ENCODE measurements at places on chromosomes 7 and 10. TPM values are rescaled to one million over a fixed set of nuclear protein-coding genes. Genes with fewer than 3 reads are reported as not detected.

The TM9SF3 gene
- polyA plus RNA-seq = 90.0 TPM

GRCh38 chr7:82264783-82265305 is 178.7 kb downstream of the CACNA2D1 start:
- no peaks in the 10 kb centered on the region for H3K36me3 ChIP-seq
- no peaks in the 10 kb centered on the region for H3K27me3 ChIP-seq
- no peak for DNase-seq
- H3K27ac ChIP-seq = no peak overlapping the region
- no peaks in the 10 kb centered on the region for H3K4me1 ChIP-seq
- no peak overlapping the region for H3K4me3 ChIP-seq

GRCh38 chr7:148699024-148699781 is 500 bp downstream of the CUL1 start:
- no peaks in the 10 kb centered on the region for H3K36me3 ChIP-seq
- peaks cover 44% of the 10 kb centered on the region for H3K4me1 ChIP-seq
- H3K4me3 ChIP-seq = peak overlapping the region; percentile 92
- H3K27ac ChIP-seq = peak overlapping the region; percentile 80

The BAMBI gene
- polyA plus RNA-seq = 2.9 TPM

DNA sequence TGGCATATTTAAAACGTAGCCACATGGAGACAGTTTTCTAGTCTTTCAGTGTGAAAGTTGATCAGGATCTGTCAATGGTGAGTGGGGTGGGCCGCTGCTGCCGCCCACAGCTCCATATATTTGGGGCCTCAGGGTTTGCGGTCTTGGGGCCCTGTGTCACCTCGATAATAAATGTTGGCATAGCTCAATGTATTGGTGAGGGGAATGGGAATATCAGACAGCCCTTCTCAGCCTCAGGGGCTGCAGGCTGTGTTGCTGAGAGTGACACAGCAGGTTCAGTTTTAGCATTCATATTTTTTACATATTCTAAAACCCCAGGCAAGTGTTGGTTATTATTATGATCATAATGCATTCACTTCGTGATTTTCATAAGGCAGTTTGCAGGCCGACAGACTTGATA is 5.3 kb downstream of the CDH23 start:
- peaks cover 30% of the 10 kb centered on the region for H3K27me3 ChIP-seq
- no peak overlapping the region for H3K4me3 ChIP-seq
- DNase-seq = no peak
- H3K36me3 ChIP-seq = no peaks in the 10 kb centered on the region
- no peaks in the 10 kb centered on the region for H3K4me1 ChIP-seq

DNA sequence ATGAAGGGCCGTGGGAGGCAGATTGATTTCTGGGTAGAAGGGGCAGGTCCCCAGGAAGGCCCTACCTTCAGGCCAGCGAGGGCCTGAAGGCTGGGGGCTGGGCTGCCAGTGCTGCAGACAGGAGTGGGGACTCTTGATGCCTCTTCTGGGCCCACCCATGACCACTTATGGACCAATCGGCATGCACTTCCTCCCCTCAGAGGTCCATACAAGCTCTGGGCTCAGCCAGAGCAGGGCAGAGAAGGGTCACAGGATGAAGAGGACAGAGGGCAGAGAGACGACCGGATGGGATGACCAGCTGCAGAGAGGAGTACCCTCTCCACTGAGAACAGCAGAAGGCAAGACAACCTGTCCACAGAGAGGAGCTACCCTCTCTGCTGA is 120.1 kb downstream of the DYNC2I1 start:
- H3K4me3 ChIP-seq = no peak overlapping the region
- peaks cover 5% of the 10 kb centered on the region for H3K4me1 ChIP-seq
- no peak overlapping the region for H3K27ac ChIP-seq
- H3K27me3 ChIP-seq = no peaks in the 10 kb centered on the region
- DNase-seq = no peak

- no peaks in the 10 kb centered on the region for H3K27me3 ChIP-seq
- H3K27ac ChIP-seq = no peak overlapping the region
- no peak overlapping the region for H3K4me3 ChIP-seq
Observed at GRCh38 chr10:103062854-103063590, 130.1 kb downstream of the NT5C2 start.

DNA sequence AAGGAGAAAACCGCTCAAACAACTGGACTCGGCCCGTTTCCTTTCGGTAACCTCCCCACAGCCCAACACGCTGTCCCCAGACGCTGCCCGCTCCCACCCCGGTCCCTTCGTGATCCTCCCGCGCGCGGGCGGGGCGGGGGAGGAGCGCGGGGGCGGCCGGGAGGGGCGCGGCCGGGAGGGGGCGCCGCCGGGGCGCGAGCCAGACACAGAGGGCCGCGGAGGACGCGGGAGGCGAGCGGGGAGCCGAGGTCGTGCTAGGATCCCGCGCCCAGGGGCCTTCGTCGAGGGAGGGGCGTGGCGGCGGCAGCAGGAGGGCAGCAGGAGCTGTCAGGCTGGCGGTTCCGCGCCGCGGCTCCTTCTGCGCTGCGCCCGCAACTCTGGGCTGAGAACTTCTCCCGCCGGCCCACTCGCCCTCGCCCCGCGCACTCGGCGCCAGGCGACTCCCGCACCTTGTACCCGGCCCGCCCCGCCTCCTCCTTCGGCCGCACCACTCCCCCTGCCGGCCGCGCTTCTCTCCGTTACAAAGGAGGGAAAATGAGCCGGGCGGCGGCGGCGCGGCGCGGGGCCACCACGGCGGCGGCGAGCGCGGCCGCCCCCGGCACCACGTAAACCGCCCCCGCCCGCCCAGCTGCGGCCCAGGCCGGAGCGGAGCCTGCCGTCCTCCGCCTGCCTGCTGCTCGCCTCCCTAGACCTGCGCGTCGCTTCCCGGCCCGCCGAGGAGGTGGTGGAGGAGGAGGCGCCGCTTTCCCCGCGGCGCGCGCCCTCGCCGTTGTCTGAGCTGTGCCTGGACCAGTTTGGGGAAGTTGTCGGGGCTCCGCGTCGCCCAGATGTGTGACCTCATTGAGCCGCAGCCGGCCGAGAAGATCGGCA is at the start of gene CDK14:
Gene CDK14 (plus strand): TSS at position 521 of the 870 bp plus-strand sequence. CDS start 307 bp downstream, at position 828.
- no peaks in the 10 kb centered on the region for H3K36me3 ChIP-seq
- peak within 1 kb of the TSS; percentile 73 for H3K4me3 ChIP-seq
- peaks cover 7% of the 10 kb centered on the region for H3K27me3 ChIP-seq
- peak within 1 kb of the TSS; percentile 22 for H3K27ac ChIP-seq

DNA sequence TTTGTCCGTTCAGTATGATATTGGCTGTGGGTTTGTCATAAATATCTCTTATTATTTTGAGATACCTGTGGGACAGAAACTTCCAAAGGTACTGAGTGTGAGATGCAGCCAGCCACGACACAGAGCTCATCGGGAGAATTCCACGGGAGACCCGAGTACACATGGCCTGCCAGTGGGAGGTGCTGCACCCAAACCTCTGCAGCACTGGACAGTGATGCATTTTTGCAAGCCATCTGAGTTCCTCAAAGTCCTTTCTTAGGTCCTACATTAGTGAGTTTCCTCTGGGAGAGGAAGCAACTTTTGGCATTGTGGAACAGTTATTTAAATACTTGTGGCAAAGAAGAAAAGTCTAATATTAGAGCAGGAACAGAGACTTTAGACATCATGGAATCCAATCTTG is 77.5 kb downstream of the ARID5B start:
- peaks cover 15% of the 10 kb centered on the region for H3K4me1 ChIP-seq
- H3K36me3 ChIP-seq = peaks cover 3% of the 10 kb centered on the region
- no peaks in the 10 kb centered on the region for H3K27me3 ChIP-seq
- no peak overlapping the region for H3K4me3 ChIP-seq
- no peak overlapping the region for H3K27ac ChIP-seq

DNA sequence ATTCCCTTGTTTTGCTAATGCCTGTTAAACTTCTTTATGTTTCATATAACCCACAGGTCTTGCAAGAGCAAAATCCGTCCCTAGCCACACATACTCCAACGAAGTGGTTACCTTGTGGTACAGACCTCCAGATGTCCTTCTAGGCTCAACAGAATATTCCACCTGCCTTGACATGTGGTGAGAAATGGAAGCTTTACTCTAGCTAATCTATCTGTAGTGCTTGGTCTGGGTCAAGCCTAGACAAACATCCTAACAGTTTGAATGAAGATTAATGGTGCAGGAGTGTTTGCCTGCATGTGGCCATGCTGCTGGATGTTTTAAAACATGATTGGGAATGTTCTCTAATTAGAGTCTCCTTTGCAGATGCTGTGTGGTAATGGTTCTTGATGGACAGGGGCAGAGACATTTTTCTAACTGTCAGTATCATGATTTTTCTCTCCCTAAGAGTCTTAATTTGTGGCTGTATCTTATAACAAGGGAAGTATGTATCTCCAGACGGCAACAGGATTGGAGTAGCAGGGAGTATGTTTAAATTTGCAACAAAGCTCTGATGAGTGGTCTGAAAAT is 308.5 kb upstream of the FZD1 start:
- H3K36me3 ChIP-seq = no peaks in the 10 kb centered on the region
- no peak for DNase-seq
- H3K4me3 ChIP-seq = no peak overlapping the region
- no peaks in the 10 kb centered on the region for H3K27me3 ChIP-seq

DNA sequence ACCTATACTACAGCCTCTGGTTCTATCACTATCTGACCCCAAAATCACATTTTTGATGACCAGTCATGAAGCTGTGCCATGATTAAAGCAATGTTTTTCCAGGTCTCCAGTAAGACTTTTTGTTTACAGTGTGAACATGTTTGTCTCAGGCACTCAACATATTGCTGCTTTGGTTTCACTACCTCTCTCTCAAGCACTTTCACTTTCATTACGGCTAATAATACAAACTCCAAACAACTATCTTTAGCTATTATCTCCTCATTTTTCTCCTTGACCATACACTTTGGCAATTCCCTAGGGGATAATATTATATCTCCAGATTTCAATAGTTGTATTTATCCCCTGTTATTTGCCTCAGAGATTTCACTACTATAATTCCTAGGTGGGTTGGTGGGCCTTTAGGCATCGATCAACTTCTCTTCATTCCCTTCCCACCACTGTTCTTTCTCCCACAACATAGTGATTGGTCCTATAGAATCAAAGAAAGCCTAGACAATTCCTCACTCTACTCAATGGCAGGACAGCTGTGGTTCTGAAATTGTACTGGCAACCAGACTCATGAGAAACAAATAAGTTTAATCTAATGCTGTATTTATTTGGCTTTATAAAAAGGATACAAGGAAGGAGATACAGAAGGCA is 261.4 kb upstream of the ZWINT start:
- no peaks in the 10 kb centered on the region for H3K27me3 ChIP-seq
- no peak overlapping the region for H3K27ac ChIP-seq
- no peak for DNase-seq
- no peak overlapping the region for H3K4me3 ChIP-seq
- no peaks in the 10 kb centered on the region for H3K4me1 ChIP-seq

DNA sequence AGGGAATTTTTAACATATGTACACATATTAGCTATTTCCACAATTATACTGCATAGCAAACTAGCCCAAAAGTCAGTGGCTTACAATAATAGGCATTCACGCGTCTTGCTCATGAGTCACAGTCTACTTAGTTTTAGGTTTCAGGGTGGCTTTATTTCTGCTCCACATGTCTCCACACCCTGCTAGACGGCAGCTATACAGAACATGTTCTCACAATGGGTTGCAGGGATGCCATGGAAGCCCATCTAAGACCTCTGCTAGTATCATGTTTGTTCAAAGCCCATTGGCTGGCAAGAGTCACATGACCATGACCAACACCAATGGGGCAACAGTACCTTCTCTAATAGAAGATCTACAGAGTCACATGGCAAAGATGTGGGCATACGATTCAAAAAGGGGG is 96.3 kb upstream of the NEBL start:
- no peak overlapping the region for H3K27ac ChIP-seq
- H3K4me1 ChIP-seq = peaks cover 7% of the 10 kb centered on the region
- no peaks in the 10 kb centered on the region for H3K36me3 ChIP-seq

- peaks cover 13% of the 10 kb centered on the region for H3K4me1 ChIP-seq
- H3K27ac ChIP-seq = no peak overlapping the region
- no peaks in the 10 kb centered on the region for H3K27me3 ChIP-seq
- DNase-seq = no peak
- H3K4me3 ChIP-seq = no peak overlapping the region
Observed at GRCh38 chr7:143321734-143322133, 5.8 kb downstream of the CLCN1 start.

DNA sequence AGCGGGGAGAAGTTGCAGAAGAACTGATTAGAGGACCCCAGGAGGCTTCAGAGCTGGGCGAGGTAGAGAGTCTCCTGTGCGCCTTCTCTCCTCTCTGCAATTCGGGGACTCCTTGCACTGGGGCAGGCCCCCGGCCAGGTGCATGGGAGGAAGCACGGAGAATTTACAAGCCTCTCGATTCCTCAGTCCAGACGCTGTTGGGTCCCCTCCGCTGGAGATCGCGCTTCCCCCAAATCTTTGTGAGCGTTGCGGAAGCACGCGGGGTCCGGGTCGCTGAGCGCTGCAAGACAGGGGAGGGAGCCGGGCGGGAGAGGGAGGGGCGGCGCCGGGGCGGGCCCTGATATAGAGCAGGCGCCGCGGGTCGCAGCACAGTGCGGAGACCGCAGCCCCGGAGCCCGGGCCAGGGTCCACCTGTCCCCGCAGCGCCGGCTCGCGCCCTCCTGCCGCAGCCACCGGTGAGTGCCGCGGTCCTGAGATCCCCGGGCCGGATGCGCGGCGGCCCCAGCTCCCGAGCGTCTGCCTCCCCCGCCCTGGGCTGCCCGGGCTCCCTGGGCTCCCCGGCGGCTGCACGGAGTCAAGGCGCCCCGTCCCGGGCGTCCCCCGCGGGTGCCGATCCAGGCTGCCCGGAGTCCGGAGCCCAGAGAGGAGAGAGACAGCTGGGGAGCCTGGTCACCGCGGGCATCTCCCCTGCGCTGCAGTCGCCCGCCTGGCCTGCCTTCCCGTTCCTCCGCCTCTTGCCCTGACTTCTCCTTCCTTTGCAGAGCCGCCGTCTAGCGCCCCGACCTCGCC is at the start of gene PLAU:
Gene PLAU (plus strand): TSS at position 369 of the 789 bp plus-strand sequence. CDS start 424 bp downstream, outside the sequence.
- H3K27ac ChIP-seq = peak within 1 kb of the TSS; percentile 99
- H3K27me3 ChIP-seq = no peaks in the 10 kb centered on the region
- peaks cover 30% of the 10 kb centered on the region for H3K36me3 ChIP-seq
- peaks cover 75% of the 10 kb centered on the region for H3K4me1 ChIP-seq

GRCh38 chr10:77251297-77252013 is 386.2 kb downstream of the KCNMA1 start:
- no peaks in the 10 kb centered on the region for H3K27me3 ChIP-seq
- no peak overlapping the region for H3K27ac ChIP-seq
- DNase-seq = no peak
- no peaks in the 10 kb centered on the region for H3K36me3 ChIP-seq
- peaks cover 11% of the 10 kb centered on the region for H3K4me1 ChIP-seq

GRCh38 chr7:105559926-105560325 is 21.4 kb downstream of the EFCAB10 start:
- no peak overlapping the region for H3K27ac ChIP-seq
- no peaks in the 10 kb centered on the region for H3K27me3 ChIP-seq
- H3K4me1 ChIP-seq = no peaks in the 10 kb centered on the region
- H3K4me3 ChIP-seq = no peak overlapping the region
- no peak for DNase-seq
- peaks cover 11% of the 10 kb centered on the region for H3K36me3 ChIP-seq

Data from keratinocyte (primary cell).